Activated CD8-positive, alpha-beta memory T cell treated with anti-CD3 and anti-CD28 coated beads, Interleukin-2, amount 10 ng/mL, durations not matched to agents 7 days and 5 days (primary cell): ENCODE measurements at places on chromosomes 16 and 17. TPM values are rescaled to one million over a fixed set of nuclear protein-coding genes. Genes with fewer than 3 reads are reported as not detected.

- no peak for DNase-seq
These were observed 59.5 kb downstream of the BRIP1 start for GRCh38 chr17:61803796-61804195.

DNA sequence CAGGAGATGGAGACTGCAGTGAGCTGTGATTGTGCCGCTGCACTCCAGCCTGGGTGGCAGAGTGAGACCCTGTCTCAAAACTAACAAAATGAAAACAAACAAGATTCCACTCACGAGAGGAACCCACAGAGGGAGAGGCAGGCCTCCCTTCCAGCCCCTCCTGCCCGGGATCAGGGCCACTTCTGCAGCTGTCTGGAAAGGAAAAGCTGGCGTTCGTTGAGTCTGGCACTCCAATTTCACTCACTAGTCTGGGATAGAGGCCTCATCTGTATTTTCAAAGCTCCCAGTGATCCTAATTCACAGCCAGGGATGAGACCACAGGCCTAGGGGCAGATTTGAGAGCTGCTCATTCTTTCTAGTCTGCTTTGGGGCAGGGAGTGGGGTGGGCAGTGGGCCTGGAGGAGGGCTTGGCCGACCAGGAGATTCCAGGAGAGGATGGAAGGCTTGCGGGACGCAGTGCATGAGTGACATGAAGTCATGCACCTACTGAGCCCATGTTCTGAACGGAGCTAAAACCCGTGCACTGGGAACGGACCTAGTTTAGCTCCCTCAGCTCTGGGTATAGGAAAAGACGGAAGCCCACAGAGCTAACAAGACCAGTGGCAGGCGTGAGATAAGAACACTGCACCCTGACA lies 54.0 kb downstream of the COTL1 start:
- no peak for DNase-seq

CSH2 gene
- not detected for total RNA-seq

DNA sequence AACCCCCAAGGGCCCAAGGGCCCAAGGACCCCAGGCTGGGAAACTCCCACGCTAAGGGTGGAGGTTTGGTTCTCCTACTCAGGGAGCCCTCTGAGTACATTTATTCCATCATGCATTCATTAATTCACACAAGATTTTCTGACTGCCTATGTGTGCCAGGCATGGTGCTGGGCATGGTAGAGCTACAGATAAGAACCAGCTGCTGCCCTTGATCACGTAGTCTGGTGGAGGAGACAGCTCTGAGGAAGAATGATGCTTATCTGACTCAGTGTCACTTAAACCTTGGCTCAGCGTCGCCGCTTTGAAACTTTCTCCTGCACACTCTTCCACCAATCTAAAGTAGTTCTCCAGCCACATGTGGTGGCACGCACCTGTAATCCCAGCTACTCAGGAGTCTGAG lies 3.6 kb upstream of the ARL4D start:
- DNase-seq: no peak

BICDL2 gene
- total RNA-seq: 0.50 TPM

- no peak for DNase-seq
These were observed 51.0 kb upstream of the TMEM97 start for GRCh38 chr17:28267720-28268609.

DNA sequence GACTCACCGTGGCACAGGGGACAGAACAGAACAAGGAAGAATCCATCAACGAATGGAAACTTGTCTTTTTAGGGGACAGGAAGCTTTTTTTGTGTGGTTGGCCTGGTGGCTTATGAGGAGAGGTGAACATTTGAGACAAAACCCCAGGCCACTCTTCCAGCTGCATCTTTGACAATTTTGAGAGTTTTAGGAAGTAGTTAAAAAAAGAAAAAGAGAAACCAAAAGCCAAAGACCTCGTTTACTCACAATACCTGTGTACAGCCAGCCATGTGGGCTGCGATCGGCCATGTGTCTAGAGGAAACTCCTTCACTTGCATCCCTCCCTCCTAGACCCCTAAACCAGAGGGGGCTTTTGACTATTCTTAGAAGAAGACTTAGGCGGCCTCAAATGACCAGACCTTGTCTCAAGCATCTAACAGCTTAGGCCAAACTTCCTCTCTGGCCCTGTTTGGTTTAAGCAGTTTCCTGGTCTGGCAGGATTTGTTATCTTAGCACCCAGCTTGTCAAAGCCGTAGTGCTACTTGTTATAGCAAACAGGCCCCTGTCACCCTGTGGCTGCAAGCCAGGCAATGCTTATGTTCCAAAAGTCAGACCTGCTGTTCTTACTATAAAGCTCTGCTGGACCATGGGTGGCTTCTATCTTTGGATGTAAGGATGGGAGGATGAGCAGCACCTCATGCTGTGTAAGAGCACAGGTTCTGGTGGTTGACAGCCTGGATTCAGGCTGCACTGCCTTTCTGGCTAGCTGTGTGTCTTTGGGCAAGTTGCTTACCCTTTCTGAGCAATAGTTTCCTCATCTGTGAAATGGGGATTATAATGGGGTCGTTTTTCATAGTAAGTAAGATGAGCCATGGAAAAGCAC lies 17.7 kb downstream of the KSR1 start:
- DNase-seq: peak; percentile 92

- no peak for DNase-seq
These were observed 15.6 kb upstream of the LITAF start for GRCh38 chr16:11602321-11602720.

DNA sequence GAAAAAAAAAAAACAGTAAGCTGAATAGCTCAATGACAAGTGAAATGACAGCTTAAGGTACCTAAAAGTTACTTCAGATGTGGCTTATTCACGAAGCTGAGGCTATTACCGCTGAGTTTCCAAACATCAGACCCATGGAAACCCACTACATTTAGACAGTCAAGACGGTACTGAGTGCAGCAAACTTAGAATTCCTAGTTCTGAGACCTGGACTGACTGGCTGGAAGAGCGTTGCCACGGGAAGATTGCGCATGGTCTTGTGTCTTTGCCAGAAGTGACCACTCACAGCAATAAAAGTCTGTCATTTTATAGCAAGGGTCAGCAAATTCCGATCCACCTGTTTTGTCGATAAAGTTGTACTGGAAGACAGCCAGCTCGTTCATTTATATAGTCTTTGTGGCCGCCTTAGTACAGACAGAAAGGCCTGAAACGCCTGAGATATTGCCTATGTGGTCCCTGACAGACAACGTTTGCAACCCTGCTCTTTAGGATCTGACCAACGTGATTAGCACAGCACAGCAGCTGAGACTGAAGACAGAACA lies 19.2 kb downstream of the LITAFD start:
- DNase-seq: no peak

DNA sequence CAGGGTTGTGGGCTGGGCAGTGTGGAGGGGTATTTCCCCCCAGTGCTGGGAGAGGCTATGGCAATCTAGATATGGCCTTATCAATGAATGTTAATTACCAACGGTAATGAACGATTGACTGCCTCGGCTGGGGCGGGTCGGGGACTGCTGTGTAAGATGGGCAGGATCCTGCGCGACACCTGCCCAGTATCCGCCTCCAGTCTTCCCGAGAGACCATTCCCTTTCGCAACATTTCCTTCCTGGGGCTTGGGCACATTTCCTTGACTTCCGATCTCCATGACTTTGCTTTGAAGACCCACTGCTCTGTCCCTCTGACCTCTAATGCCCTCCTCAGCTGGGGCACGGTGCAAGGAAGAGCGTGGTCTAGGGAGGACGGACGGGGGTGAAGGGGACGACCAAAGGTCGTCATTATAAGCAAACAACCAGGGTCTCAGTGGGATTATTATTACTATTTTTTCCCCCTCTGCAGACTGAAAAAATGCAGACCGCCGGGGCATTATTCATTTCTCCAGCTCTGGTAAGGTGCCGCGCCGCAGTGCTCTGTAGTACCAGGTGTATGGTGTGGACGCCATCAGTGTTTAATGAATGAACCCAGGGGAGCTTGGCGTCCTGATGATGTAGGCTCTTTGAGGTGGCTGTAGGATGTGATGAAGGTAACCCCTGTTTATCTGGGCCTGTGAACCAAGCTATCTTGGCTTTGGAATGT lies 506 bp downstream of the ATP5MC1 start:
- no peak for DNase-seq

GRCh38 chr16:79757163-79757562 lies 156.6 kb upstream of the MAF start:
- DNase-seq: no peak

DNA sequence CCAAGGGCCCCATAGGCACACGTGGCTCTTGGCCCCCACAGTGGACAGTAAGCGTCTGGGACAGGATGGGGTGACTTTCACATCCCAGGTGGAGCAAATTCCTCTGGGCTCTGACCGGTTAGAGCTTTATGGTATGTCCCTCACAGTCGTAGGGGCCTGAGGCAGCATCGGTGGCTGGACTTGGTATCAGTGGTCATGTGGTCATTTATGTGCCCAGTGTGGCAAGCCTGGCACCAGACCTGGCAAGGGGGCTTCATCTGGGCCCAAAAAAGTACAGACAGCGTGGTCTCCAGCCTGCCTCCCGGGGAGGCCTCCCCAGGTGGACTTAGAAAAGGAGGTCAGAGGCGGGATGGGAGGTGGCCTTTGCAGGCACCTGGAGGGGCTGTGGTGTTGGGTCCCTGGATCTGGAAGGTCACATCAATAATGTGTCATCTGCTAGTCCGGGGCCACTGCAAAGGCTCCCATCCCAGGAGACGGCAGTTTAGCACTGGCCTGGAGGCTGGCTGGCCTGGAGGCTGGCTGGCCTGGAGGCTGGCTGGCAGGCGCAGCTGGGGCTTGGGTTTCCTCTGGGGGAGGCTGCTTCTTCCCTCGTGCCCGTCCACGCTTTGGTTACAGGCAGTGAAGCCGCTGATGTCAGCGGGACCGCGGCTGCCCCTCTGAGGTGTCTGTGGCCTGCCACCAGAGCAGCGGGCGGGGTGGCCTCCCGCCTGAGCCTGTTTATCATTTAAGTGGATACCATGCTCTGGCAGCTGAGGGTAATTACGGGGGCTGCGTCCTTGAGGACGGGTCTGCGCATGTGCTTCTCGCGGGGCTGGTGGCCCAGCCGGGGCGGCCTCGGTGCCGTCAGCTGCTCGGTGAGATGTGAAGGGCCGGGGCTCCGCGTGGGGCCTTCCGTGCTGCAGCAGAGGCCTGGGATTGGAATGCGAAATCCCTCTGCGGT lies 20.7 kb upstream of the CBX4 start:
- no peak for DNase-seq

RAMP2 gene
- not detected for total RNA-seq

DNA sequence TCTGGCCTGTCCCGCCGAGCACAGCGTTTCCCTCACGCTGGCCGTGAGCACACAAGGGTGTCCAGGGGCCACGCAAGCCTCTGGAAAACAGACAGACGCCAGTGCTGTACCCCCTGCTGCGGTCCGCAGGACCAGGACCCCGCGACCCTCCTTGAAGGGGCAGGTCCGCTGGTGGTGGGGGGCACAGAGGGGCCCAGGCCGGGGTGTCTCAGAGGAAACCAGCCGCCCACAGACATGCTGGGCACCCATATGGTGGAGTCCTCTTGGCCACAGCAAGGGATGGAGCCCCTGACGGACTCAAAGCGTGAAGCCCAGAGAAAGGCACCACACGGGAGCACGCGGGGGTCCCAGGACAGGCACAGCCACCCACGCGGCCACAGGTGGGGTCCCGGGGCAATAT lies 34.4 kb downstream of the METRNL start:
- DNase-seq: no peak

DNA sequence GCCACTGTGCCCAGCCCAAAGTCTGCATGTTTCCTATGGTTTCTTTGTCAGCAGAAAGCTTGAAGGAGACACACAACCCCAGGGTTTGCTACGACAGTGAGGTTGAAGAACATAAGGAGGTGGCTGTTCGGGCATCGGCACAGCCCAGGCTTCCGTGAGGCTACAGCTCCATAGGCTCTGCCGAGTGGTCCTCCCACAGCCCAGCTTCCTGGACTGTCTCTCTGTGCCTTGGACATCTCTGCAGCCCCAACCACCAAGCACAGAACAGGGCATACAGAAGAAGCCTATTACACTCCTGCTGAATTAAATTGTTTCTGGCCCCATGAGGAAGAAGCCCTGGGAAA lies 3.2 kb upstream of the HAP1 start:
- no peak for DNase-seq

DNA sequence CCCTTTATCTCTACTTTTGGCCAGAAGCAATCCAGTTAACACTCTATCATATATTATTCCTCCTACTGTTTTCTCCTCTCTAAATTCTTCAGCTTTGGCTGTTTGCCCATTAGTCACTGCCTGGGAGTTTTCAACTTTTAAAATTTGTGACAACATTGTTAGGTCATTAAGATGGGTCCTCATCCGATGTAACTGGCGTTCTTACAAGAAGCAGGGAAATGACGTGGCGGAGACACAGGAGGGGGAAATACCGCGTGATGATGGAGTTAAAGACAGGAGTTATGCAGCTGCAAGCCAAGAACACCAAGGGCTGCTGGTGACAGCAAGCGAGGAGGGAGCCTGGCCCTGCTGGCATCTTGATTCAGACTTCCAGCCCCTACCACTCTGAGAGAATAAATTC lies 34.8 kb upstream of the CPHXL start:
- DNase-seq: no peak

C1QTNF8 gene
- not detected for total RNA-seq

DNA sequence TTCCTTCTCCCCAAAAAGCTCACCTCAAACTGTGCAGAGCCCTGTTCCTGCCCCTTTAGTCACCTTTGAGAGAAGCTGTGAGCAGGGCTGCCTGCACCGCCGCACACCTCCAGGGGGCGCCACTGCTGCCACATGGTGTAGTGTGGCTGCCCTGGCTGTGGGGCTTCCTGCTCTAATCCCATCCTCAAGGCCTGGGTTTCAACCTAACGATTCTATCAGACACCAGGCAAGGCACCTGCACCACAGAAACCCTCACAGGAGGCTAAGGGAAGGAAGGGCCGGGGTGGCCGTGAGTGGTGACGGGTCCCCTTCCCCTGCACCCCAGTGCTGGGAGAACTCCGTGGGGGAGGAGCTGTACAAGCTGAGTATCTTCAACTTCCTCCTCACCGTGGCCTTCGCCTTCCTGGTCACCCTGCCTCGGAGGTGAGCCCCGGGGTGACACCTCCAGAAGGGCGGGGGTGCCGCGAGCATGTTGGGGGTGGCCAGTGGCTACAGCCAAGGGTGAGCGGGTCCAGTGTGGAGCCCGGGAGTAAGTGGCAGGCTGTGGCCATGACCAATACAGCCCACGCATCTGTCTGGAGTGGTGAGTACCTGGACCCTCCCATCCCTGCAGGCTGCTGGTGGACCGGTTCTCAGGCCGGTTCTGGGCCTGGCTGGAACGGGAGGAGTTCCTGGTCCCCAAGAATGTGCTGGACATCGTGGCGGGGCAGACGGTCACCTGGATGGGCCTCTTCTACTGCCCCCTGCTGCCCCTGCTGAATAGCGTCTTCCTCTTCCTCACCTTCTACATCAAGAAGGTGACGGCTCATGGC lies 7.0 kb downstream of the TMC8 start:
- DNase-seq: peak; percentile 75

KRT39 gene
- not detected for total RNA-seq

GRCh38 chr17:9309216-9309615 lies 266.4 kb downstream of the STX8 start:
- DNase-seq: no peak

DNA sequence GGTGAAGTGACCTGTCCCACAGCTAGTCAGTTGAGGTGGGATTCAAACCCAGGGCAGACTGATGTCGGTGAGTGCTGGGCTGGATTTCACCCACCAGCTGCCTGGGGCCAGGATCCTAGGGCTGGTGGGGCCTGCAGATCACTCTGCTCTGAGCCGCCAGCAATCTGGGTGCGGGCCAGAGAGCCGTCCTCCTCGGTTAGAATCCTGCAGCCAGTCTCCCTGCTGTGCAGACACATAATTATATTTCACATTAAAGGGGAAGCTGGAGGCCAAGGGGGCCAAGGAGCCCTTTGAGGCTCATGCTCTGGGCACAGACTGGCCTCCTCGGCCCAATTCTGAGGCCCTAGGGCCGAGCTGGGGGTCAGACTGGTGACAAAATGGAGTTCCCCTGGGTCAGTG lies 996 bp upstream of the KCNJ12 start:
- no peak for DNase-seq
